ENCODE measurements at places on chromosomes 16 and 17.

DNA sequence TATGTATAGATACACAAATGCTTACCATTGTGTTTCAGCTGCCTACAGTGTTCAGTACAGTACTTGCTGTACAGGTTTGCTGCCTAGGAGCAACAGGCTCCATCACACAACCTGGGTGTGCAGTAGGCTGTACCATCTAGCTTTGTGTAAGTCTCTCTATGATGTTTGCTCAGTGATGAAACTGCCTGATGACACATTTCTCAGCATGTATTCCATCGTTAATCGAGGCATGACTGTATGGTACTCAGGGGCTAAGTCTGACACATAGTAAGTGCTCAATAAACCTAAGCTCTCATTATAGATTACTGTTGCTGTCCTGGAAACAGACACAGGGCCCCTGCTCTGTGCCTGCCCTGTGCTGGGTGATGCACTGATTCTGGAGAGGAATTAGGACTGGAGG, 18.1 kb downstream of the KCNJ12 start:
- DNase-seq: no peak

- no peak for DNase-seq
Measured at GRCh38 chr16:83727018-83727417, 80.8 kb upstream of the HSBP1 start.

- DNase-seq: no peak
Measured at GRCh38 chr16:64165368-64165767, 956.5 kb downstream of the CDH11 start.

DNA sequence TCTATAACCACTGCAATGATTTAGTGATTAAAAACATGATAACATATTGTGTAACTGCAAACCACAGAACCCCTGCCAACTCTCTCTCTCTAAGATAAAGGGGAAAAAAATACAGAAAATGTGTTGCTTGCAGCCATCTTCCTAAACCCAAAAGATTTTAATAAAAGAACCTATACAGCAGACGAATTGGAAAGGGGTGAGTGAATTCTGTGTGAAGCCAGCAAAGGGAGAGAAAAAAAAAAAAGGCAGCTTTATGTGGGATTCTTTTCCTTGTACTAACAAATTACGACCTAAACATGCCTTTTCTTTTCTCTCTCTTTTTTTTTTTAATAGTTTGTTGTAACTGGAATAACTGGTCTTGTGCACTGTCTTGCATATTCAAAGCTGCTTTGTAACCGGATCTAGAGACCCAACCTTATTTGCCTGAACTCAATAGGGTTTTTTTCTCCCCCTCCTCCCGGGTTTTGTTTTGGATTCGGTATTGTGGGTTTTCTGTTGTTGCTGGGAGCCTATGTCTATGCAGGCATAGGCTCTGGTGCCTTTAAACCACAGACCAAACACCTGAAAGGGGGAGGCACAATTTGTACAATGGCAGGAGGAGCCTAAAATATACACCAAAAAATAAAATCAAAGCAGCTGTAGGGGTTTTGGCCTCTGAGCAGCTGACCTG, 7.0 kb upstream of the ZFHX3 start:
- DNase-seq: no peak

- DNase-seq: peak; percentile 18
Measured at GRCh38 chr17:32323811-32324491, 18.0 kb downstream of the C17orf75 start.

- DNase-seq: no peak
Measured at GRCh38 chr17:67554634-67555033, 163.1 kb upstream of the NOL11 start.

DNA sequence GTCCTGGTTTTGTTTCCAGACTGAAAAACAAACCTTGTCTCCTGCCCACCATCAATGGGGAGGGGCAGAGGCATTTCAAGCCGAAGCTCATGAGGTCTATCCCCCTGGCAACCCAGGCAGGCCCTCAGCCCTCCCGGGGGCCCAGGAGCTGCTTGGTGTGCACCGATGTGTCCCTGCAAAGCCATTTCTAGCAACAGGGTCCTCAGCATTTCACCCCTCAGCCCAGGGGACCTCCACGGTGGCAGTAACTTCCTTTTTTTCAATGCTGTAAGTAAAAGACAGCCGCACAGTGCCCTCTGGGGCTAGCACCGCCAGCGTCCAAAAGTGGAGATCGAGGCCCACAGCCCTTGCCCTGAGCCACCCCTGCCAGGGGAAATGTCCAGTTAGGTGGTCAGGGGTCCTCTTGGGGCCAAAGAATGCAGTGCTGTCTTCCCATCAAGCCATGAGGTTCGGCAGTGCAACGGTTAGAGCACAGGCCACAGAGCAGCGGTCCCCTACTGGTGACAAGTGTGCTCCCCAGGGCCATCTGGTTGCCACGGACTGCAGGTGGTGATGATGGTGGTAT, 79.9 kb downstream of the LITAF start:
- no peak for DNase-seq

- no peak for DNase-seq
Measured at GRCh38 chr16:1159973-1160772, 7.3 kb downstream of the CACNA1H start.

GRCh38 chr17:44865231-44865660, 17.6 kb downstream of the HIGD1B start:
- peak; percentile 67 for DNase-seq

DNA sequence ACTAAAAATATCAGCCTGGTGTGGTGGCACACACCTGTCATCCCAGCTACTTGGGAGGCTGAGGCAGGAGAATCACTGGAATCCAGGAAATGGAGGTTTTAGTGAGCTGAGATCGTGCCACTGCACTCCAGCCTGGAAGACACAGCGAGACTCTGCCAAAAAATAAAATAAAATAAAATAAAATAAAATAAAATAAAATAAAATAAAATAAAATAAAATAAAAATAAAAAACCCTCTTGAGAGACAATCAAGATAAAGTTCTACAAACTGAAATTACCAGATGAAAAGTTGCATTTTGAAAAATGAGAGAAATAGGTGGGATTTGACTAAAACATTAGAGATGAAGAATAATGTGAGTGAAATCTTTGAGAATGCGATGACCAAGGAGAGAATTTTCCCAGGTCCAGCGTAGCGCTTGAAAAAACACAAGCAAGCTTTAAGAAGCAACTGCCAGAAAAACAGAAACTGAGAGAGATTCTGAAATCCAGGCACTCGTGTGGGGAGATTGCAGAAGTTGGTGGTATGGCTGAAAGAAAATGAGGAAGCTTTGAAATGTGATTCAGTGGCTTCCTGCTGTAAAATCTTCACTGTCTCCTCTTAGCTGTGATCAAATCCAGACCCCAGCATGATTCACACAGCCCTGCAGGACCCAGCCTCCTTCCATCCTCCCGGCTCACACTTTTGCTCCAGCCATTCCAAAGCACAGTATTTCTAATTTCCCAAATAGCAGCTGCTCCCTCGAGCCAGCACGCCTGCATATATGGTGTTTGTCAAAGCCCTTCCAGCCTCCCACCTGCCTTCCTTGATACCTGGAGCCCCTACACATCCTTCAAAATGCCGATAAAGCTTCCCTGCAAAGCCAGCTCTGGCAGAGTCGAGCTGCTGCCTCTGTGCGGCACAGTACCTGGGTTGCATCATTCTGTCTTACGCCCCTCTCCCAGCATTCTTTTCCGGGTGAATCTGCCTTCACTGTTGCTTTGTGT, 8.2 kb upstream of the CD300E start:
- no peak for DNase-seq

DNA sequence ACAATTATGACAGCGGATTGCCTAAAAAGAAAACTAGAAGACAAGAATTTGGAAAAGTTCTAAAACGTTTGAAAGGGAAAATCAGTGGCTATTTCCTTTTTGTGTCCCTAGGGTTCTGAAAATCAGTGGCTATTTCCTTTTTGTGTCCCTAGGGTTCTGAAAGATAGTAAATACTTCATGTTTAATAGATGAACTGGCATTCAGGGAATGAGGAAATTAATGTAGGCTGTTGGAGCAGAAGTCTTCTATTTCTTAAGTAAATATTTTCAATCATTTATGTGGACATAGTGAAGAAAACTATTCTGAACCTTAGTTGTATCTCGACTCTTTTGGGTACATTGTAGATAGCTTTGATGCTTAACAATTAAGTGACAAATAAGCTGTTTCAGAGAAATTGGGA, 78.9 kb downstream of the SHISA6 start:
- DNase-seq: no peak

GRCh38 chr16:27318392-27319256, 4.8 kb downstream of the IL4R start:
- peak; percentile 61 for DNase-seq

GRCh38 chr17:81057777-81058176, 22.8 kb downstream of the BAIAP2 start:
- no peak for DNase-seq

GRCh38 chr16:68229431-68230175, 6.3 kb downstream of the ESRP2 start:
- peak; percentile 50 for DNase-seq

- DNase-seq: peak; percentile 61
Measured at GRCh38 chr17:78779850-78780249, 2.2 kb downstream of the CYTH1 start.

DNA sequence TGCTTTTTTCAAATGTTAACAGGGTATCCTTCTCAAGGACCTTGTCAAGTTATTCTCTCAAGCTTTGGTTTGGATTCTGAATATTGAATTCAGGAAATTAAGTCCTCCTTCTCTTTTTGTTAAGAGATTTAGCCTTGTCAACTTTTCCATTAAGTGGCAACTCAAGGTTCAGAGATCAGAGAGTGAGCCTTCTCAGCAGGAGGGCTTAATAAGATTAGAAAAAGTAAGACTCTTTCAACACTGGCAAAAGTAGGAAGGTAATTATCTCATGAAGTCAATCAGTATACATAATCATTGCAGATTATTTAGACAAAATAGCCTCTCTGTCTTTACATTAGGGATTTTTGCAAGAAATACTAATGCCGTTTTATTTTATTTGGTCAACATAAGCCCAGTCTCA, 330.7 kb downstream of the KIF2B start:
- no peak for DNase-seq

DNA sequence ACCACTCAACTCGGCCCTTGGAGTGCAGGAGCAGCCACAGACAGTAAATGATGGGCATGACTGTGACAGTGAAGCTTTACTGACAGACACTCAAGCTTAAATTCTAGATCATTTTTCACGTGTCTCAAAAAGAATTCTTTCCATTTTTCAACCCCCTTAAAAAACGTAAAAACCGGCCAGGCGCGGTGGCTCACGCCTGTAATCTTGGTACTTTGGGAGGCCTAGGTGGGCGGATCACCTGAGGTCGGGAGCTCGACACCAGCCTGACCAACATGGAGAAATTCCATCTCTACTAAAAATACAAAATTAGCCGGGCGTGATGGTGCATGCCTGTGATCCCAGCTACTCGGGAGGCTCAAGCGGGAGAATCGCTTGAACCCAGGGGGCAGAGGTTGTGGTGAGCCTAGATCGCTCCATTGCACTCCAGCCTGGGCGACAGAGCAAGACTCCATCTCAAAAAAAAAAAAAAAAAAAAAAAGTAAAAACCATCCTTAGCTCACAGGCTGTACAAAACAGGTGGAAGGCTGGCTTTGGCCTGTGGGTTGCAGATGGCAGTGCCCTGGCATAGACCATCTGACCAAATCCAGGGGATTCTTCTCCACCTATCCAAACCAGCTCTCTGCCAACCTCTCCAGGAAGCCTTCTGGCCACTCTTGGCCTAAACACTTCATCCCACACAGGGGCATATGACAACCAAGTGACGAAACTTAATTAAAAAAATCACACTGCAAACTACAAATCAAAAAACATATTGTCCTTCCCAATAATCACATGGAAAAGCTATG, 18.3 kb downstream of the TBC1D16 start:
- DNase-seq: no peak

DNA sequence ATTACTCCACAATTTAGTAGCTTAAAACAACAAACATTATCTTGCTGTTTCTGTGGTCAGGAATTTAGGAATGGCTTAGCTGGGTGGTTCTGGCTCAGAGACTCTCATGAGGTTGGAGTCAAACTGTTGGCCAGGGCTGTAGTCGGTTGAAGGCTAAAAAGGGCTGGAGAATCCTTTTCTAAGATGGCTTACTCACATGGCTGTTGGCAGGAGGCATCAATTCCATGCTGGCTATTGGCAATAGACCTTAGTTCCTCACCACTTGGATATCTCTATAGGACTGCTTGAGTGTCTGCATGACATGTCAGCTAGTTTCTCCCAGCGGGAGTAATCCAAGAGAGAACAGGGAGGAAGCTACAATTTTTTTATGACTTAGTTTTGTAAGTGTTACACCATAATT, 6.6 kb upstream of the EFCAB13 start:
- no peak for DNase-seq

- no peak for DNase-seq
Measured at GRCh38 chr17:56792267-56792666, 41.5 kb downstream of the C17orf67 start.

GRCh38 chr17:21573961-21574610, 118.2 kb upstream of the KCNJ18 start:
- DNase-seq: peak; percentile 24

- DNase-seq: no peak
Measured at GRCh38 chr16:31471875-31472708, at the start of gene TGFB1I1. TGFB1I1 (plus strand) TSS chr16:31472152; CDS start chr16:31472189, 37 bp downstream.

- no peak for DNase-seq
Measured at GRCh38 chr16:47886631-47887415, 269.0 kb downstream of the ABCC12 start.

- DNase-seq: peak; percentile 55
Measured at GRCh38 chr16:19294156-19294649, 8.7 kb downstream of the CLEC19A start.

GRCh38 chr16:48011878-48012658, 143.7 kb downstream of the ABCC12 start:
- no peak for DNase-seq

DNA sequence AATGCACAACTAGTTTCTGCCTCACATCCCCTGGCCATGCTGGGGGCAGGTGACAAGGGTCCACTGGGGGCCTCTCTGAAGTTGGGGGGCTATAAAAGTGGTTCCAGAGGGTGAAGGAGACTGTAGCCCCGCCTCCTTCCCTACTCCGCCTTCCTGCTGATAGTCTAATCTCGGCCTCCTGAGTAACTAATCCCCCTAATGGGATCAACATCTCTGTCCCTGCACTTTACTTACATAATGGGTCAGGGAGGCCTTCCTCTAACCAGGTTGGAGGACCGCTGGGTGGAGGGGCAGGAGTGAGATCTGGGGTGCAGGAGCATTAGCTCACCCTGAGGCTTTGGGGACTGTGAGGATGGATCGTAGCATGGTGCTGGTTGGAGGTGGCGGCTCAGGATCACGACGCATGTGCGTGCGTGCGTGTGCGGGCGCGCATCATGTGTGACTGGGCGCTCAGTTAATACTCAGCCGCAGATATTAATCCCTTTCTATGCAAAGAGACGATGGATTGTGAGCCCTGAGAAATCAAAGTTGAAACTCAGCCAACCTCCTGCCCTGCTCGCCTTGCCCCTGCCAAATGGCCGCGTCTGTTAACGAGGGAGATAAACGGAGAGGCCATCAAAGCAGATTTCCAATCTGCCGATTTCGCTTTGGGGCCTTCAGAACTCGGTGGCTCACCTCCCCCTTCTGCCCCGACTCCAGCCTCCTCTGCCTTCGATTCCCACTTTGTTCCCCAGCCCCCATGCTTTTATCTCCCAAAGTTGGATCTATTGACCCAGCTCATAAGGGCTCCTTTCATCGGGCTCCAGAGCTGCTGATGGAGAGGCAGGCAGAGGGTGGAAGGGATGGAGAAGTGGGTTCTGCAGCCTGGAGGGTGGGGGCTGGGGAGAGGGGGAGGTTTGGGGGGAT, 107.3 kb downstream of the SDK2 start:
- DNase-seq: no peak

GRCh38 chr17:72173499-72174116, 52.8 kb downstream of the SOX9 start:
- no peak for DNase-seq

- DNase-seq: no peak
Measured at GRCh38 chr16:49158029-49158642, 123.5 kb downstream of the CBLN1 start.

GRCh38 chr16:66961065-66961744, at the start of gene CES3:
CES3 (plus strand) TSS chr16:66961266; CDS start chr16:66961308, 42 bp downstream.
- DNase-seq: peak; percentile 71

GRCh38 chr17:61416211-61416539, 16.5 kb downstream of the TBX2 start:
- no peak for DNase-seq

Data from activated naive CD4-positive, alpha-beta T cell treated with Interleukin-2 at 50 U/mL for 16 hours (primary cell).